ENCODE measurements at places on chromosomes 6 and 20.
A peak's percentile ranks its signal among the peaks of the same experiment; 100 is the strongest.

GRCh38 chr6:16441262-16441661, 202.9 kb downstream of the GMPR start:
- no peak for DNase-seq

GRCh38 chr20:8012724-8013123, 6.8 kb downstream of the TMX4 start:
- DNase-seq: no peak

DNA sequence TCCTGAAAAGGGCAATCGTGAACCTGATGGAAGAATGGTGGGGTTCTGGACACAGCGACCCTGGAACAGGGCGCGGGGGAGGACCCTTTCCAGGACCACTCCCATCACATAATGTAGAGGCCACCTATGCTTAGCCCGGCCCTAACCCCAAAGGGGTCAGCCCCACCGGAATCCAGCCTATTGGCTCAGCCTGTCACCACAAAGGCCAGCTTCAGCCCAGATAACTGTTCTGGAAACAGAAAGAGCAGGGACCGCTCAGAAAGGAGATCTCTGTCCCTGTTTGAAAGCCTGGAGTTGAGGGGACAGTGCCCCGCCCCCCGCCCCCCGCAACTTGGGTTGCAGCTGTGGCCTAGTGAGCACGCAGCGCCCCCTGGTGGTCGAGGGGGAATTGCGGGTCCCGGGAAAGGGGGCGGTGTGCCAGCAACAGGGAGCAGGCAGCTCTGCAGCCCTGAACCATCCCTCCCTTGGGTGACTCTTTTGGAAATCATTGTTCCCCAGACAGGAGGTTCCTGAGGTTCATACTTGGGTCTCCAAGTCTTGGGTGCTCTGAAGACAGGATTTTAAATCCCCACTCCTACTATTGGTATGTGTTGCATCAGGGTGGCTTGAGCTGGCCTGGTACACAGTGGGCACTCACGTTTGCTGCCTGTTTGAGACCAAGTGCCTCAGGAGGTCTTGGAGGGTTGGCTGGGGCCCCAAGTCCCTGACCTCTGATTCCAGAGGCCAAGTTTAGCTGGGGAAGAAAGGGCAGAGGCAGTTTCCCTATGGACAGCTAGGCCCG, 1.5 kb downstream of the SIGLEC1 start:
- peak; percentile 97 for DNase-seq

DNA sequence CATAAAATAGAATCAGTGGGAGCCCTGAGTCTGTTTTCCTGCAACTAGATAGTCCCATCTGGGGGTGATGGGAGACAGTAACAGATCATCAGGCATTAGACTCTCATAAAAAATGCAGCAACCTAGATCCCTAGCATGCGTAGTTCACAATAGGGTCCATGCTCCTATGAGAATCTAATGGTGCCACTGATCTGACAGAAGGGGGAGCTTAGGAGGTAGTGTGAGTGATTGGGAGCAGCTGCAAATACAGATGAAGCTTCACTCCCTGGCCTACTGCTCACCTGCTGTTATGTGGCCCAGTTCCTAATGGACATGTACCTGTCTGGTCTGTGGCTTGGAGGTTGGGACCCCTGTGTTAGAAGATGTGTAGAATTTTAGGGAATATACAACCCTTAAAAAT, 904.5 kb upstream of the EPHA7 start:
- DNase-seq: no peak

DNA sequence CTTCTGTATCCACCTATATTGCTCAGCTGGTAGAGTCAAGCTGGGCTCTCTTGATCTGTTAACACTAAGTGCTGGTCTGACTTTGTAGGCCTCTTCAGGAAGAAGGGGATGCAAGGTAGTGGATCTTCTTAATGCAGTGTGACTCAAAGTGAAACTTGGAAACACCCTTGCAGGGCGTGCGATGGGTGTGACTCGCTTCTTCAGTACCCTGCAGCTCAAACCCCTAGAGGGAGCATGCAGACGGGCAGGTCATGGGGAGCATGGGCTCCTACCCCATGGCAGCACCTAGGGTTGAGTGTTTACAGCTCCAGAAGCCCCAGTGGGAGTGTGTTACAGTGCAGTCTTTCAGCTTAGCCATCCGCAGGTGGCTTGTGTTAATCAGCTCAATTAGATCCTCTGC, 757 bp upstream of the SAMD3 start:
- DNase-seq: no peak

- no peak for DNase-seq
Observed at GRCh38 chr6:138227316-138227781, 9.1 kb upstream of the PBOV1 start.

Measured in iPS-NIHi11 (cell line).